ENCODE measurements at places on chromosomes 16 and 17.
A peak's percentile ranks its signal among the peaks of the same experiment; 100 is the strongest.

GRCh38 chr16:61413021-61413420 is 623.2 kb downstream of the CDH8 start:
- DNase-seq: no peak

DNA sequence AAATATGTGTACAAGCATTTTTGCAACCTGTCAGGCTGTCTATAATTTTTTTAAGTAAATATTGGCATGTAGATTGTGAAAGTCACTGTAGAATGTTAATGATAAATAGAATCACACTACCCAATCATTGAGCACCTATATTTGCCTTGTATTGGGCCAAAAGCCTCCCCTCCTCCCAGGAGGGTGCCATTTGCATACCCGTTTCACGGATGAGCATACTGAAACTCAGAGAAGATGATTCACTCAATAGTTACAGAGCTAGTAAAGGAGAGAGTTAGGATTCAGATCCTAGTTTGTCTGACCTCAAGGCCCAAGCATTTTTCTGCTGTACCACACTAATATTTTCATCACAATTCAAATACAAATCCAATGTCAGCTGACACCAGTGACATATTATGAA is 299.7 kb upstream of the CDH11 start:
- DNase-seq: no peak

- peak; percentile 69 for DNase-seq
These were observed 70.8 kb downstream of the EMP2 start for GRCh38 chr16:10509534-10510025.

DNA sequence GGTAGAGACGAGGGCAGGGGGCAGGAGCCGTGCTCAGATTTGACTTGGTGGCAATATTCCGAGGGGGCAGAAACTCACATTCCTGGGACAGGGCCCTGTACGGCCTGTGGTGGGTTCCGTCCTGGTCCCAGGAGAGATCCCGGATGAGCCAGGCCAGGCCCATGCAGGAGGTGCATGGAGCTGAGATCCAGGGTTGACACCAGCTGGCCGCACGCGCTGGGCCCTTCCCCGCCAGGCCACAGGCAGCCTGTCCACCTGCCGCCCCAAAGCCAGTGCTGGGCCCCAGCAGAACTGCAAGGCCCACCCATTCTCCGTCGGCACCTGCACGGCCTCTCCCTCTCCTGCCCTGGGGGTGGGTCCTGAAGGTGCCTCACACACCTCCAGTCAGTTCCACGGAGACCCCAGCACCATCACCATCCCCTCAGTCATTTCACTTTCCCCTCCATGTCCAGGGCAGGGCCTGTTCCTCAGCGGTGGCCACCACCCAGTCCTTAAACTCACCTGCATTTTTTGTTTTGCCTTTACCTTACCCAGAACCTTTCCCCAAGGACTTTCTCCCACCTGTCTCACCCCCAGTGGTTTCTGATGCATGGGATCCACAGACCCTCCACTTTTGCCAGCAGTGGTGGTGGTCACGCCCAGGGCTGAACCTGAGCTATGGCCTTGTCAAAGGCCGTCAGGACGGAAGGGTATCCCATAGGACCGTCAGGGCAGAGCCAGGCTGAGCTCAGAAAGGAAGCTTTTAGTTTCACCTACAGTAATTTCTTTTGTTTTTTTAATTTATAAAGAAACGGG is 25.1 kb upstream of the CDH15 start:
- DNase-seq: no peak

DNA sequence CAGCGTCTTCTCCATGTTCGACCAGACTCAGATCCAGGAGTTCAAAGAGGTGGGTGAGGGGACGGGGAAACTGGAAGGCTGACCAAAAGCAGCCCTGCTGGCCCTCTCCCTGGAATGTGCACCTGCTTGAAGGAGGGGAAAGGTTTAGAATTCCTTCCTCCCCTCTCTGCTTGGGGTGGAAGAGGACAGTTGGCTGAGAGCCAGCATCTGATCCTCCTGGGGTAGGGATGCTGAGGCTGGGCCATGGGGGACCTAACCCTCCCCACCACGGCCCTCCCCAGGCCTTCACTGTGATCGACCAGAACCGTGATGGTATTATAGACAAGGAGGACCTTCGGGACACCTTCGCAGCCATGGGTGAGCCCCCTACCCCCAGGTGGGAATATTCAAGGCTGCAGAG is 1.3 kb downstream of the MYL11 start:
- DNase-seq: no peak

DNA sequence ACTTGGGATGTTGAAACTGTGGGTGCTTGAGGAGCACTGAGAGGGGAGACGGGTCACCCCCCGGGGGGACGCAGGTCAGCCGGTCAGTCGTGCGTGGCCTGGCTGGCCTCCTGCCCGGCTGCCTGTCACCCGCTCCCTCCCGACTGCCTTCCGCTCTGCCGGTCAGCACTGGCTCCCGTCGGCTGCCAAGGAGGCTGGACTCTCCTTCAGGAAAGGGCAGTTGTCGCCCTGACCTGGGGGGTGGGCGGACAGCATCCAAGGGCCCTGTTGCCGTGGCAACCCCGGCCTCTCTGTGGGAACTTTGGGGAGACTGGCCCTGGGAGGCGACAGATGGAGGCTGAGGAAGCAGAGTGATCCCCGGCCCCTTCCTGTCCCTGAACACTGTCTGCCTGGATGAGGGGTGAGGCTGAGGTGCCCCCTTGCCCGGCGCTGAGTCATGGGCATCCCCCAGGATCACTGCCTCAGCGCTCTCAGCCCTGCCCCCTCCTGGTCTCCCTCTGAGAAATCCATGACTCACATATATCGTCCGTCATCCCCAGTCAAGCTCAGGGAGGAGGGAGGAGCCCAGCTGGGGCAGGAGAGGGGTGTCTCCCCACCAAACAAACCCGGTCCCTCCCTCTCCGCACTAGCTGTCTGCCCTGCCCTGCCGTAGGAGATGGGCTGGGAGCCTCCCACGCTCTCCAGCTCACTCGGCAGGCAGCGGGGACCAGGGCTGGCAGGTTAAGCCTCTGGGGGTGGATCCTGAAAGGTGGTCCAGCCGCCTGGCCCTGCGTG is at the start of gene ADGRG1:
TSS of gene ADGRG1 (plus strand) at position 623 of the 774 bp plus-strand sequence. CDS start 21,658 bp downstream, outside the sequence.
- DNase-seq: peak; percentile 81

GRCh38 chr17:16199093-16199492 is 16.2 kb downstream of the NCOR1 start:
- no peak for DNase-seq

DNA sequence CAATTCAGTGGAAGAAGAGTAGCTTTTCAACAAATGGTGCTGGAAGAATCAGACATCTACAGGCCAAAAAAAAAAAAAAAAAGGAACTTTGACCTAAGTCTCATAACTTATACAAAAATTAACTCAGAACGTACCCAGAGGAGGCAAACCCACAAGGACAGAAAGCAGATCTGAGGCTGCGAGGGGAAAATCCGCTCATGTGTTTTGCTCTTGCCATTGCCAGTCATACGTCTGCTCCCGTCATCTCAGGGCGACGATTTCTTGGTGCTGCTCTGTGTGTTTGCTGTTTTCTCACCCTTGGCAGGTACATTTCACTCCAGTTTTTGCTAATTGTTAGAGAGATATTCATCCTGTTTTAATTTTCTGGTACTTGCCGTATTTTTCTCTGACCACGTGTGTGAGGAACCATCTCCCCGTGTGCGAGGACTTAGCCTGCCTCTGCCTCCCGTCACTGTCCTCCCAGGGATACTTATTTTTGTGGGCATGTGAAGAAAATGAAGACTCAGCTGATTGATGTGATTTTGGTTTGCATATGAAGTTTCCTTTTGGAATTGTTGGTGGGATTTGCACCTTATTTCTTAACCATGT is 33.4 kb upstream of the ACSF3 start:
- no peak for DNase-seq

- no peak for DNase-seq
These were observed 2.0 kb downstream of the NEUROD2 start for GRCh38 chr17:39605492-39606433.

GRCh38 chr17:57035971-57036481 is 49.0 kb upstream of the AKAP1 start:
- no peak for DNase-seq
